ENCODE measurements at places on chromosomes 16 and 17. TPM values are rescaled to one million over a fixed set of nuclear protein-coding genes. Genes with fewer than 3 reads are reported as not detected.

- no peak for DNase-seq
Observed at GRCh38 chr17:49553676-49554335, 21.9 kb upstream of the NXPH3 start.

GRCh38 chr16:70476272-70477020 lies 22.1 kb downstream of the FCSK start:
- DNase-seq, result peak; percentile 88

KRTAP9-8 gene
- not detected for total RNA-seq

IGFALS gene
- not detected for total RNA-seq

DNA sequence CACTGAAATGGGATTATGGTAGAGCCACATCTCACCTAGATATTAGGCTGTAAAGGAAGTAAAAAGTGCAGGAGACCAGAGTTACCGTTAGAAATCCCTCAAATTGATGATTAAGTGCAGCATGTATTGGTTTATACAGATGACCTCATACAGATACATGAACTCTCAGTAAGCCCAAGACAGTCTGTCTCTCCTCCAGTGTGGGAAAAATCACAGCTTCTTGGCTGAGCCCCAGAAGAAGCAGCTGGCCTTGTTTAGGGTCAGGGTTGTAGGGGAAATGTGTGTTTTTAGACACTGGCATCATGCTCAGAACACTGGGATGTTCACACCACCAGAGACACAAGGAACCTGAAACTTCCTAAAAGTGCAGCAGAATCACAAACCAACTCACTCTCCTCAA lies 135.9 kb downstream of the KATNIP start:
- no peak for DNase-seq

DNA sequence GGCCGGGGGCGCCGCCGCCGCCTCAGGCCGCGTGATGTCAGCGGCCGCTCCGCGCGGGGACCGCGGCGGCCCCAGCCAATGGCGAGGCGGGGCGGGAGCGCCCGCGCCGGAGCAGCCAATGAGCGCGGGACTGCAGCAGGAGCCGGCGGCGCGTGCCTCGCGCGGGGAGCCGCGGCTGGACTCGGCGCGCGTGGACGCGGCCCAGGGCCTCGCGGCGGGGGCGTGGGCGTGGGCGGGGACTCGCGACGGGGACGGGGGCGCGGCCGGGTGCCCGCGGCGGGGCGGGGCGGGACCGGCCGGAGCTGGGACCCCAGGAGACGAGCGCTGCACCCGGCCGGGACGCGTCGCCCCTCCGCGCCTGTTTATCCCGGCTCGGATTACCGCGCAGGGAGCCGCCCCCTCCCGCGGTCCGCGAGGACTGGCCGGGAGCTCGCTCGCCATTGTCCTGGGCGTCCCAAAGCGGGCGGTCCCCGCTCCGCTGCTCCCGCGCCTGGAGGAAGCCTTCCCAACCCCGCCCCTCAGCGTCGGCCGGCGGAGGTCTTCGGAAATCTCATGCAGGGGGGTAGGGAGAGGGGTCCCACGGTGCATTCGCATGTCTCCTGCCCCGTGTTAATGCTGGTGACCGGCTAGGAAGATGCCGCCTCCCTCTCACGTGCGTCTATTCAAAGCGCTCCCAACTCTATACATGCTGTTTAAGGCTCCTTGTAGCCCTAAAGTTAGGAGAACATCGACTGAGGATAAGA lies at the start of gene RNF157:
Gene RNF157, minus strand, starts transcription at position 33 of the 743 bp plus-strand sequence. CDS start 253 bp downstream, outside the sequence.
- DNase-seq, result no peak

GRCh38 chr16:20822521-20823325 lies 16.4 kb downstream of the REXO5 start:
- DNase-seq, result no peak

DNA sequence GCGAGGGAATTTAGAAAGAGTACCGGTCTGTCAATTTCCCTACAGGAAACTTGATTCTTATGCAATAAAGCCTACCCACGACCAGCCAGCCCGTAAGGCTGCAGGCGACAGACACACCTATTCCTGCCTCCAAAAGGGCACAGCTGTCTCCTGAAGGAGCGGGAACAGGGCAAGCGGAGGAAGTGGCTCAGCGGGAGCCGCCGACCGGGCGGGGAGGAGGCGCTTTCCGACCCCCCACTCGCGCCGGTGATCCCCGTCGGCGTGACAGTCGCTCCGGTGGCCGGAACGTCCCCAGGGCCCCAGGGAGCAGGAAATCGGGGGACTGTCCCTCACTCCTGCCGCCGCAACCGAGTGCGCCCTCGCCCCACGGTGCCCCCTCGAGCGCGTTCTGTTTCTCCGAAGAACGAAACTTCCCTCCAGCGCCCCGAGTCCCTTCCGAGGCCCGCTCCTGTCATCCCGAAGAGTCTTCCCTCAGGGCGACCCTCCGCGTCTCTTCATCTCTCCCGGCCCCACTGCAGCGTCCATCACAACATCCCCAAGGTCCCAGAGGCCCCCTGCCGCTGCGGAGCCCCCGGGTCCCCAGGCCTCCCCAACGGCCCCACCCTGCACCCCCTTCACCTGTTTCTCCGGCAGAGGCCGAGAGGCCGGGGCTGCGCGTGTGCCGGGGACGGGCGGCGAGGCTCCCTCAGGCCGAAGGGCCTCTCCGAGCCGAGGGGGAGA lies 421 bp downstream of the STAT3 start:
- peak; percentile 49 for DNase-seq

- peak; percentile 24 for DNase-seq
Observed at GRCh38 chr16:56869513-56870275, 4.7 kb downstream of the SLC12A3 start.

DNA sequence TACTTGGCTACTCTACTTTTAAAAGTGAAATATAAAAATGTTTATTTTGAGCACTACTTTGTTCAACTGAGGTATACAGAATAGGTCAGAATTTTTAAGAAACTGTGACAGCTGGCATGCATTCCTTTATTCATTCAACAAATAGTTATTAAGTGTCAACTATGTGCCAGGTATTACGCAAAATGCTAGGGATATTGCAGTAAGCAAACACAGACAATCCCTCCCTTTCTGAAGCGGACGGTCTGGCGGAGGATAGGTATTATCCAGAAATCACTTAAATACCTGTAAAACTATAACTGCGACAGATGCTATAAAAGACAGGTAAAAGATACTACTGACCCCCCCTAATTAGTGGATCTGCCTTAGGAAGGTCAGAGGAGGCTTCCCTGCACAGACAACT lies 26.1 kb downstream of the METTL16 start:
- no peak for DNase-seq

DNA sequence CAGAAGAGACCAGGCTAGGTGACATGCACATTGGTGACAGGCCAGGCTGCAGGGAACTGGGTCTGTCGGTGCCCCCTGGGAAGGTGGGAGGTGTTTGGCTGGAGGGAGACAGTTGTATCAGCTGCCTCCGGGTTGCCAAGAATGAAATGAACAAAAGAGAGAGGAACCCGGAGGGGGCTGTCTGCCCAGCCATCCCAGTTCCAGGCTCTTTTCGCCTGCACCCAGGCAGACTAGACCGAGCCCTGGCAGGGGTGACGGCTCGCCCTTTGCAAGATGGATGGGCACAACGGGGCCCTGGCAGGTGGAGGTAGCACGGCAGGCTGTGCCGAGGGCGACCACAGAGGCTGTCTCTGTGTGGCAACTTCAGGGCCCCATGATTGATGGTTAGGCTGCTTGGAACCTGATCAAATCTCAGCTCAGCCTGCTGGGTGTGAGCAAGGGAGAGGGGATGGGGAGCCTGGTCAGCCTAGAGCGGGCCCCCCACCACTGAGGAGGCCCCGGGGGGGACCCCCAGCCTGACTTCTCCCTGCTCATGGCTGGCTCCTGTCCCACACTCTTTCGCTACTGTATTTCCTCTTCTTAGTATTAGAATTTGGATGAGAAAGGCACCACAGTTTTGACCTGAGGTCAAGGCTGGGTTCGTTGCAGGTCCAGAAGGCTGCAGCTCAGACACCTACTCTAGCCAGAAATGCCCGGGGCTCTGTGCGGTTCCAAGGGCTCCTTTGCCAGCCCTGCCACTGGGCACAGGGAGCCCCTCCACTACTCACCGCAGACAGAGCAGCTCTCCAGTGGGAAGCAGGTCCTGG lies 118.9 kb upstream of the CHMP6 start:
- DNase-seq, result no peak
